ENCODE measurements at places on chromosomes 3 and 15. TPM values are rescaled to one million over a fixed set of nuclear protein-coding genes. Genes with fewer than 3 reads are reported as not detected.
A peak's percentile ranks its signal among the peaks of the same experiment; 100 is the strongest.

ITGB5 gene
- 56.9 TPM for total RNA-seq

ATP2B2 gene
- total RNA-seq: 0.63 TPM

ANKRD34C gene
- not detected for total RNA-seq

DNA sequence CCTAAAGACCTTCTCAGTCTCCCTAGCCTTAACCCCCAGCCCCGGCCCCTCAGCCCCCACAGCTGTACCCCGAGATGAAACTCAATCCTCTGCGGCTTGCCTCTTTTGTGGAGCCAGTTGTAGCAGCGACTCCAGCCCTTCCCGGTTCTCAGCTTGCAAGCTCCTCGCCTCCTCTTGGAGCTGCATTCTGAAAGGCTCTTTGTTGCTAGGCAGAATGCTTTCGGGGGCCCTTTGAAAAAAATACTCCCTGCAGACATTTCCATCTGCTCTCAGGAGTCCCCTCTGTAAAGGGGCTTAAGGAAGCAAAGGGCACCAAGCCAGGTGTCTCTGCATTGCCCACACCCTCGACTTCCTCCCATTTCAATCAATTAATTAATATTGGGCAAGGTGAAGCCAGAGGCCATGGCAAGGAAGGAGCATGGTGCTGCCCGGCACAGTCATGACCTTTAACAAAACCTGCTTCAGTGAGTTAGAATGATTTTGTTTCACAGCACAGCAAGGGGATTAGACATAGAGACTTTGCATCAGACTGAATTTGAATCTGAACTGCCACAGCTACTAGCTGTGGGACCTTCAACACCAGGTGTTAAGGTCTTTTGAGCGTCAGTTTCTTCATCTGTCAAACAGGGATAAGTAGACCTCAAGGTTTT lies 65.5 kb downstream of the SRGAP3 start:
- H3K27ac ChIP-seq: no peak overlapping the region
- peaks cover 14% of the 10 kb centered on the region for H3K4me1 ChIP-seq
- DNase-seq: no peak
- peaks cover 10% of the 10 kb centered on the region for H3K27me3 ChIP-seq
- no peak overlapping the region for H3K4me3 ChIP-seq
- H3K36me3 ChIP-seq: no peaks in the 10 kb centered on the region

DNA sequence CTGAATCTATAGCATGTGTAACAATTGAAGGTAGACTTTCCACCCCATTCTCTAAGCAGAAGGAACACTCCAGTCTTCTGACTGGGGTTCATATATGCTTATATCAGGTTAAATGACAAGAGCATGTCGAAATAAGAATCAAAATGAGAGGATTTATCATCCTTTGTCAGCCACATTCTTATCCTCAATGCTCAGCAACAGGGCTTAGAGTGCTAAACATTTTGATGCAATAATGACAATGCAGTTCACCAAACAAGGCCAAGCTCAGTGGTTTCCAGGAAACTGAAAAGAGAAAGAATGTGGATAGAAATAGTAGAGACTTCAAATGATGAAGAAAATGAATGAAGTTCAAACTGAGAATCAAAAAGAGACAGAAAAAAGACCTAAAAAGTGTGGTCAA lies 78.0 kb downstream of the FSIP1 start:
- no peaks in the 10 kb centered on the region for H3K4me1 ChIP-seq
- no peak overlapping the region for H3K4me3 ChIP-seq
- no peaks in the 10 kb centered on the region for H3K36me3 ChIP-seq
- no peak overlapping the region for H3K27ac ChIP-seq
- no peaks in the 10 kb centered on the region for H3K27me3 ChIP-seq

DNA sequence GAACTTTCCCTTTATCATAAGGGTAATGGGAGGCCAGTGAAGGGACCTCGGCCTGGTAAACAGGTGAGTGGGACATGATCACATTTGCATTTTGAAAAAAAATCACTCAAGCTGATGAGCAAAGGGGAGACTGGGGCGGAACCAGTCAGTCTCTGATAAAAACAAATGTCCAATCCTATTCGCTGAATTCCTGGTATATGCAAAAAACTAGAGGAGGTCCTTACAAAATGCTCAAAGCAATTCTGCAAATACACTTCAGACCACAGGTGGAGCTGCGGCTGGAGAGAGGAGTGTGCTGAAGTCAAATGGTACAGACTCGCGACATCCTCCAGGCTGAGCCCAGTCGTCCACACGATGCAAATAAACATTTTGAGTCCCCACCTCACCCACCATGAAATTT lies 166.7 kb downstream of the FOXP1 start:
- DNase-seq: peak; percentile 42
- H3K27ac ChIP-seq: no peak overlapping the region
- H3K27me3 ChIP-seq: no peaks in the 10 kb centered on the region

GRCh38 chr3:88369337-88369736 lies 219.6 kb downstream of the C3orf38 start:
- H3K27ac ChIP-seq: no peak overlapping the region
- H3K27me3 ChIP-seq: no peaks in the 10 kb centered on the region
- no peaks in the 10 kb centered on the region for H3K4me1 ChIP-seq
- no peaks in the 10 kb centered on the region for H3K36me3 ChIP-seq
- DNase-seq: no peak
- H3K4me3 ChIP-seq: no peak overlapping the region

- no peaks in the 10 kb centered on the region for H3K4me1 ChIP-seq
- no peak overlapping the region for H3K27ac ChIP-seq
- no peaks in the 10 kb centered on the region for H3K36me3 ChIP-seq
- no peak overlapping the region for H3K4me3 ChIP-seq
Measured at GRCh38 chr3:9710174-9710739, 6.6 kb downstream of the CPNE9 start.
